ENCODE measurements at places on chromosomes 12 and 14.

GRCh38 chr12:60803147-60803546, 1207.3 kb downstream of the SLC16A7 start:
- no peak for DNase-seq

- DNase-seq = no peak
Measured at GRCh38 chr14:71799841-71800240, 132.4 kb upstream of the RGS6 start.

GRCh38 chr12:131387281-131388163, 323.4 kb upstream of the SFSWAP start:
- no peak for DNase-seq

- no peak for DNase-seq
Measured at GRCh38 chr12:118979763-118980406, 1.5 kb upstream of the SRRM4 start.

GRCh38 chr12:101111441-101111840, 98.6 kb downstream of the SLC5A8 start:
- DNase-seq = no peak
